Chondrocyte (in vitro differentiated cells): ENCODE measurements at places on chromosomes 6 and 20. TPM values are rescaled to one million over a fixed set of nuclear protein-coding genes. Genes with fewer than 3 reads are reported as not detected.

GRCh38 chr20:36238153-36238552 lies 1.9 kb downstream of the AAR2 start:
- no peak overlapping the region for H3K4me3 ChIP-seq
- H3K36me3 ChIP-seq: peaks cover 2% of the 10 kb centered on the region
- no peaks in the 10 kb centered on the region for H3K27me3 ChIP-seq
- no peak for DNase-seq

Gene BTBD9
- total RNA-seq: 14.0 to 15.3 TPM (median 14.8 TPM) in 3 replicates

GRCh38 chr6:91483415-91484105 lies 896.7 kb upstream of the MAP3K7 start:
- H3K4me3 ChIP-seq: no peak overlapping the region
- no peaks in the 10 kb centered on the region for H3K27me3 ChIP-seq
- H3K4me1 ChIP-seq: peaks cover 3% of the 10 kb centered on the region
- no peaks in the 10 kb centered on the region for H3K36me3 ChIP-seq
- no peak overlapping the region for H3K27ac ChIP-seq

- no peaks in the 10 kb centered on the region for H3K4me1 ChIP-seq
- no peaks in the 10 kb centered on the region for H3K27me3 ChIP-seq
- no peak for DNase-seq
- H3K4me3 ChIP-seq: no peak overlapping the region
- H3K27ac ChIP-seq: no peak overlapping the region
- no peaks in the 10 kb centered on the region for H3K36me3 ChIP-seq
These were observed 7.7 kb downstream of the RGS19 start for GRCh38 chr20:64071341-64072332.

Gene LPA
- 0.31 TPM in 1 of 3 replicates, not detected in the others for total RNA-seq

DNA sequence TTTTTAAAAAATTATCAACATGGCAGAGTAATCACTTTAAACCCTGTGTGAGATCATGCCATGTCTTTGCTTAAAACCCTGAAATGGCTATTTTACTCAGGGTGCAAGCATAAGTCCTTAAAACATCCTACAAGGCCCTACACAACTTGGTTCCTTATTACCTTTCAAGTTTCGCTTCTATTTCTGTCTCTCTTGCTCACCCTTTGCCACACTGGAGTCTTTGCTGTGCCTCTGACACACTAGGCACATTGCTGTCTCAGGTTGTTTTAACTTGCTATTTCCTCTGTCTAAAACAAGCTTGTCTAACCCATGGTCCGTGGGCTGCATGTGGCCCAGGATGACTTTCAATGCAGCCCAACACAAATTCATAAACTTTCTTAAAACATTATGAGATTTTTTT lies 55.6 kb downstream of the KIAA0408 start:
- no peaks in the 10 kb centered on the region for H3K4me1 ChIP-seq
- no peak overlapping the region for H3K4me3 ChIP-seq
- no peaks in the 10 kb centered on the region for H3K27me3 ChIP-seq
- no peak overlapping the region for H3K27ac ChIP-seq

DNA sequence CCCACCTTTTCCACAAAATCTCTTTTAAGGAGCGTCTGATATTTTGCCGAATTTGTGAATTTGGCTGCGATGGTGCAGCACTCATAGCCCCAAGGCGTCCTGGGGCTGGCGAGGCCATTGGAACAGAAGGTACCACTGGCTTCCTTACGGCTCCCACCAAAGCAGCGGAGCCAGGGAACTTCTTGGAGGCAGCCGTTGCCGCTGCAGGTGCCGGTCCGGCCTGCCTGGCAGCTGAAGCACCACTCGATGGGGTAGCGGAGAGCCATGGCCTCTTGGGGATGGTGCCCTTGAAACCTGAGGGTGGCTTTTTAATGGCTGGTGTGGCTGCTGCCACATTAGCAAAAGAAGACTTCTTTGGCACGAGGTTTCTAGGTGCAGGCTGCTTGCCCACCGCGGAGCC lies 29.8 kb downstream of the DIDO1 start:
- H3K27ac ChIP-seq: no peak overlapping the region
- H3K36me3 ChIP-seq: peaks cover 29% of the 10 kb centered on the region
- DNase-seq: no peak
- no peaks in the 10 kb centered on the region for H3K27me3 ChIP-seq
- no peak overlapping the region for H3K4me3 ChIP-seq
- peaks cover 4% of the 10 kb centered on the region for H3K4me1 ChIP-seq

DNA sequence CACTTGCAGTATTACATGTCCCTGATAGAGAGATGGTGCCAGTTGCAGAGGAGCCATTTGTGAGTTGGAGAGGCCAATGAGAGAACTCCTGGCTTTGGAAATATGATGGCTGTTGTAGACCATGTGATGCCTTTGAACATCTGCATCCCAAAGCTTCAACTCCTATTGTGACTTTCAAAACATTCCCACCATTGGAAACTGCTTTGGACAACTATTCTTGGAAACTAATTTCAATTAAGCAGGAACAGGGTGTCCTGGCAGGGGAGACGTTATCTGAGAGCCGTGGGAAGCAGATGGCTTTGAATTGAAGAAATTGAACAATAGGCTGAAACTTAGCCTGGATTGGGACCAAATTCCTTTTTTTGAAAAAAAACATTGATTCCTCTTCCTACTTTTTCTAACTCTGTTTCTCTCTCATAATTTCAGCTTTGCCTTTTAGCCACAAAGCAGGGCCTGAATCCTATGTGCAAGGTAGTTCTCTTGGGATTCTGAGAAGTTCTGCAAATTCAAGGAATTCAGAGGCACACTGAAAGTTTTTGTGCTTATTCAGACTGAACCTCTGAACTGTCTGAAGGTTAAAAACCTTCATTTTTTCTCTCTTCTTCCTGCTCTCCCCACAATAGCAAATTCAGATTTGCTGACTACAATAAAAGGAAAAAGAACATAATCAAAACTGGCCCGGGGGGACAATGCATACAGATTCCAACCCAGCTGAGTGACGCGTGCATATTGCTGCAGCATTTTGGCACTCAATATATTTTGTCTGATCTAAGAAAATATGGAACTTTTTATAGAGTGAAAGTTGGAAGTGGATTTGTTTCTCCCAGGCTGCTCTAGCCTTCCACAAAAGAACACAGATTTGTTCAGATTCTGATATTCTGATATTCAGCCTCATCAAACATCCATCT lies 720.4 kb upstream of the CHD6 start:
- H3K4me1 ChIP-seq: no peaks in the 10 kb centered on the region
- no peak overlapping the region for H3K4me3 ChIP-seq
- H3K27me3 ChIP-seq: no peaks in the 10 kb centered on the region
- DNase-seq: no peak
- no peaks in the 10 kb centered on the region for H3K36me3 ChIP-seq
- H3K27ac ChIP-seq: no peak overlapping the region
